H9 (cell line): ENCODE measurements at places on chromosomes 5 and 9. TPM values are rescaled to one million over a fixed set of nuclear protein-coding genes. Genes with fewer than 3 reads are reported as not detected.

The EFNA5 gene
- 19.0 and 20.4 TPM in 2 replicates for total RNA-seq

The SPINK9 gene
- total RNA-seq: not detected in 2 replicates

GRCh38 chr5:116454417-116454927, 120.2 kb downstream of the SEMA6A start:
- DNase-seq: no peak

- peak; percentile 58 for DNase-seq
Measured at GRCh38 chr5:150498501-150498900, 9.4 kb upstream of the NDST1 start.

DNA sequence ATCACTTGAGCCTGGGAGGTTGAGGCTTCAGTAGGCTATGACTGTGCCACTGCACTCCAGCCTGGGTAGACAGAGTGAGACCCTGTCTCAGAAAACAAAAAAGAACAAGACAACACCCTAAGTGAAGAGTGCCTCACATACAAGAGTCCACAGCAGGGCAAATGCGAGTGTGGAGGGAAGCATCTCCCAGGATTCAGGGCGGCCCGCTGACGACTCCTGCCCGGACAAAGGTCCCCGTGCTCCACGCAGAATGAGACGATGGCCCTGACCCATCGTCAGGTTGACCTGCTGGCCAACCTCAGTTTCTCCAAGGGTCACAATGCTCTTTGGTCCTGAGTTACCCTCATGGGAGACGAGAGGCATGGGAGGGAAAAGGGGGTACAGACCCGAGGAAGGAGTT, 18.3 kb downstream of the MRNIP start:
- DNase-seq: no peak

GRCh38 chr9:131487621-131488031, 15.1 kb upstream of the POMT1 start:
- DNase-seq: no peak
